ENCODE measurements at places on chromosomes 11 and 22. TPM values are rescaled to one million over a fixed set of nuclear protein-coding genes. Genes with fewer than 3 reads are reported as not detected.

CARD18 gene
- not detected for polyA plus RNA-seq

GRM5 gene
- polyA plus RNA-seq, result not detected

VWA5A gene
- polyA plus RNA-seq, result 11.7 TPM

MS4A4E gene
- not detected for polyA plus RNA-seq

- DNase-seq, result no peak
These were observed 830 bp downstream of the ACAT1 start for GRCh38 chr11:108122166-108122628.

DNA sequence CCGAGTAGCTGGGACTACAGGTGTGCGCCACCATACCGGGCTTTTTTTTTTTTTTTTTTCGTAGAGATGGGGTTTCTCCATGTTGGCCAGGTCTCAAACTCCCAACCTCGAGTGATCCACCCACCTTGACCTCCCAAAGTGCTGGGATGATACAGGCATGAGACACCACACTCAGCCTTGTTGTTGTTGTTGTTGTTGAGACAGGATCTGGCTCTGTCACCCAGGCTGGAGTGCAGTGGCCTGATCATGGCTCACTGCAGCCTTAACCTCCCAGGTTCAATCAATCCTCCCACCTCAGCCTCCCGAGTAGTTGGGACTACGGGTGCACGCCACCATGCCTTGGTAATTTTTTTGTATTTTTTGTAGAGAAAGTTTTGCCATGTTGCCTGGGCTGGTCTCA is 23.4 kb upstream of the CLDN5 start:
- no peak for DNase-seq

GRCh38 chr11:95907476-95907875 is 16.4 kb downstream of the MTMR2 start:
- DNase-seq, result no peak

DNA sequence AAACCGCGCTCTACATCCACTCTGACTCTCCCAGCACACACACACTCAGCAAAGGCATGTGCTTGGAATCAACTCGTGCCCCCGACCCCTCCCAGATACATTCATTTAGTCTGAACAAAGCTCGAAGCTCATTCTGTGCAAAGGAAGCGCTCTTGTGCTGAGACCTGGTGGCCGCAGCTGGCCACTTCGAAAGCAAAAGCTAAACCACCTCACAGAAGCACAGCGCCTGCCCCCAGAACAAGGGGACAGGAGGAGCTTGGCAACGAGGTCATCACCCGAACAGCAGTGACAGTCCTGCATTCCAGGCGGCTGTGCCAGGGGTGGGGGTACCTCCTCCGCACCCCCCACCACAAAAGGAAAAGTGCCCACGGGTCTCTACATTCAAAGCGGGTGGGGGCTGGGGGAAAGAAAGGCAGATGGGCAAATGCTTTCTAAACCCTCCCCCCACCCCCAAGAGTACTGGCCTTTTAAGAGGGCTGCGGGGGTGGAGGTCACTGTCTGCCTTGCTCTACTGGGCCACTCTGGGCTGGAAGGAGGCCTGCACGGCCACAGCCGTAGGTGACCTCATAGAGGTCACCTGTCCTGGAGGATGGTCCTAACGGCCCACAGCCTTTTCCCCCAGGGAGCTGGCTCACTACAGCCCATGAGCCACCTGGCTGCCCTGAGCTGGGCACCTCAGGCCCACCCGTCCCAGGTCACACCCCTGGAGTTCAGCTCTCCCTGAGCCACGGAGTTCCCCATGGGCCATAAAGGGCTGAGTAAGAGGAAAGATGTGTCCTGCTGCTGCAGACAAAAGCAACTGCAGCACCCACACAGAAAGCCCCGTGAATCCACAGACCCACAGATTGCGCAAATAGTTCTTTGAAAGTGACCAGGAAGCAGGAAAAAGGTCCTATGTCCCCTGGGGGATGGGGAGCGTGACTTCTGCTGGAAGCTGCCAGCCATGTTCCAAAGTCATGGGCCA is 21.3 kb downstream of the CBX7 start:
- no peak for DNase-seq

DNA sequence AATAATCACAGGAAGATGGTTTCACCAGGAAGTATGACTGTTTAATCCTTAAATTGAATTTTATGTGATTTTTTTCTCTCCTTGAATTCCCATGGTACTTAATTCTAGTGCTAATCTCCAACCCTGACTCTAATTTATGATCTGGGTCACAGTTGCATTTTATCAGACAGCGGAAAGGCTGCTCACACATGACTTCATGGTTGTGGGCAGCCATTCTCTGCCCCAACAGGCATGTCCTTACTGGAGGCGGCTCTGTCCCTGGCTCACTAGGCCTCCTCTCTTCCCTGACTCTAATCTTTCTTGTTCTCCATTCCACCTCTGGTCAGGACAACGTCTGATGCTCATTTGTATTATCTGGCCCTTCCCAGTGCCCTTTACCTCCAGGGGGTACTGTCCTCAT is 184.4 kb downstream of the CHST1 start:
- DNase-seq, result no peak

DNA sequence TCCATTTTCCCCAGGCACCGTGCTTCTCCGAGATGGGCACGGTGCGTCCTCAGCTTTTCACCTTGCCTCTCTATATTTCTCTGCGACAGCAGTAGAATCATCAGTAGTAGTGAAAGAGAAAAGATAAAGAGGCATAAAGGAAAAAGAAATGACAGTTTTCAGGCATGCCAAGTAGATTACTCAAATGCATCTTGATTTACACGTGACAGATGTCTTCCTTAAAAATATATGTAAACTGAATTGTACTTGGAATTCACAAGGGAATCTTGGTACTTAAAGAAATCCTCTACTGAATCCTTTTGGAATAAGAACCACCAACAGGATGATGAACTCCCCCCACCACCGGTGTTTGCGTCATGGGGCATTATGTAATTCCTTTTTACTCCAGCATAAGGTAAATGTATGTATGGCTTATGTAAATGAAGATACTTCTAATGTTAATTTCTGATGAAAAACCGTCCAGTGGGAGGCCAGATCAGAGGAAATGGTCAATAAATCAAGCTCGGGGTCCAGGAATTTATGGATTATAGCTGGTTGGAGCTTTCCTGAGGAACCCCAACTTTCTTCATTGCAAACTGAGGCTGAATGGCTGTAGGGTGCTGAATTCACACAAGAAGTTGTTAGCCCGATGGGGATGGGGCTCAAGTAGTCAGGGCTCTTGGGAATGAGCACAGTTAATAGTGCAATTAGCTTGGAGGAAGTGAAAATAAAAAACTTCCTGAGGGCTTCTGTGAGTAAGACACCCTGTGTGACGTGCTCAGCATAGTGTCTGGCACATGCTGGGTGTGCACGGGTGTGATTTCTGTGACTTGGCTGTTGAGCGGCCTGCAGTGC is 630.4 kb downstream of the OPCML start:
- DNase-seq, result no peak

GRCh38 chr22:38957808-38958650 is 620 bp downstream of the APOBEC3A start:
- DNase-seq, result no peak

DNA sequence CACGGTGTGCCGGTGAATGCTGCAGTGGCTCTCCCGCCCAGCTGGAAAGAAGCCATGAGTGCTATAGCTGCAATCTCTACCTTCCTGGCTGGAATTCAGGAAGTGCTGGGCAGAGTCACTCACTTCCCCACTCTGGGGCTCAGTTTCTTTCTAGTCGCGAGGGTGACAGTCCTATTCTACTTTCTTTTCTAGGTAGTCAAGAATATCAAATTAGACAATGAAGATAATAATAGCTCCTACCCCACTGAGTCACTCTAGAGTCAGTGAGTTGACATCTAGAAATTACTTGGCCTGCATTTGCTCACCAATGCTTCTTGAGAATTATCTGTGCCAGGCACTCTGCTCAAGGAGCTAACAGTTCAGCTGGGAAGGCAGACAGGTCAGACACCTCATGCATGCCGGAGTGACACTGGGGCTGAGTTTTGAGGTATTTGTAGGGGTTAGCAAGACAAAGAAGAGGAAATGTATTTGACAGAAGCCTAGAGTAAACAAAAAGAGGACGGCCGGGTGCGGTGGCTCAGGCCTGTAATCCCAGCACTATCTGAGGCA is 3.2 kb downstream of the CENPM start:
- no peak for DNase-seq

GRCh38 chr11:69095300-69095699 is 46.6 kb downstream of the TPCN2 start:
- no peak for DNase-seq

Measured in naive thymus-derived CD4-positive, alpha-beta T cell (primary cell).